ENCODE measurements at places on chromosomes 3 and 15.

DNA sequence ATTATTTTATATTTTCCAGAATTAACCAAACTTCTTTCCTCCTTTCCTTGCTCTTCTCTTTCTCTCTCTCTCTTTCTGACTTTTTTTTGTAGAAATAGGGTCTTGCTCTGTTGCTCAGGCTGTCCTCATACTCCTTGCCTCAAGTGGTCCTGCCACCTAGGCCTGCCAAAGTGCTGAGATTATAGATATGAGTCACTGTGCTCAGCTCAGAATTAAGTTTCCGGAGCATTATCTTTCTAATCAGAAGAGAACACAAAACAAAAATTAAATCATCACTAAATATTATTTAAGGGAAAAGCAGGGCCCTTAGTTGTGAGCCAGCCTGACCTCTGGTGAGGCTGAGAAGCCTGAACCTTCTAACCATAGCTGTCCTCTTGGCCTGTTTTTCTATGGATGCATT, 168.2 kb downstream of the SOX2 start:
- no peak for DNase-seq

DNA sequence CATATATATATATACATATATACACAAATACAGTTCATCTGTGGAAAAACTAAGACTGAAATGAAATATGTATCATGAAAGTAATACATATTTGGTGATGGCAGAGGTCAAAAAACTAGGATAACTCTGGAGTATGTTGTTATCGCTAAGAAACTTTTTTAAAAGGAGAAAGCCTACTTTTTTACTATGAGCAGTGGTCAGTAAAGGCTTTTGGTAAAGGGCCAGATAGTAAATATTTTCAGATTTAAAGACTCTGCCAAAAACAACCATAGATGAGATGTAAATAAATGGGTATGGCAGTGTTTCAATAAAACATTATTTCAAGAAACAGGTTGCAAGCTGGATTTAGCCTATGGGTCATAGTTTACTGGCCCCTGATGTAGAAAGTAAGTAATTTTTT, 93.8 kb upstream of the TGFBR2 start:
- no peak for DNase-seq

DNA sequence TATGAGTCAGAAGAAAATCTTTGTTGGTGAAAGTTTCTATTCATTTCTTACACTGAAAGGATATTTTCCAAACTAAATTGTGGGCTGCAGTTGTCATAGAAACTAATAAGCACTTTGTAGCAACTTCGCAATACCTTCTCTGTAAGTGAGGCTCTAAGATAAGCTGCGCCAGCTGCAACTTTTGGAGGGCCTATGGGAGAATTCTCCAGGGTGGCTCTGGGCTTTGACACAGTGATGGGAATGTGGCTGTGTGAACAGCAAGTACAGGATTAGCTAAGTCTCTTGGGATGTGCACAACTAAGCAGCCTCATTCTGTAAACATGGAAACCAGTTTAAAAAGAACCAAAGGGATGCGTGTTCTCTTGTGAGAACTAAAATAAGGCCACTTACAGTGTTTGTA, 124.6 kb upstream of the SGO1 start:
- peak; percentile 55 for DNase-seq

- no peak for DNase-seq
These were observed 153.9 kb downstream of the P3H2 start for GRCh38 chr3:189966843-189967242.

DNA sequence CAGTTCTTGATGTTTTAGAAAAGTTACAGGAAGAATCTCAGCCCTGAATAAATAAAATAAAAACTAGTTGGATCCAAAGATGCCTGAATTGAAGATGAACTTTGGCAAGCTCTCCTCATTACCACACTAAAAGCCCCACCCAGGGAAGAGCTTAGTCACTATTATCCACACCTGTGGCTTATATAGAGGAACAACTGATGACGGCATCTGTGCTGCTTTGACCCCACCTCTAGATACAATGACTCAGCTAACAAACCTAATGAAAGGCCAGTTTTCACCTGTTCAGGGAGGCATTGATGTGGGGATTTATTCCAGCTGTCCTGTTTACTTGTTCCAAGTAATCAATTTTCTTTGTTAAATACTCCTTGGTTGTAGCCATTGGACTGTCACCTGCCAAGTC, 604.7 kb upstream of the EPHA6 start:
- DNase-seq: no peak

DNA sequence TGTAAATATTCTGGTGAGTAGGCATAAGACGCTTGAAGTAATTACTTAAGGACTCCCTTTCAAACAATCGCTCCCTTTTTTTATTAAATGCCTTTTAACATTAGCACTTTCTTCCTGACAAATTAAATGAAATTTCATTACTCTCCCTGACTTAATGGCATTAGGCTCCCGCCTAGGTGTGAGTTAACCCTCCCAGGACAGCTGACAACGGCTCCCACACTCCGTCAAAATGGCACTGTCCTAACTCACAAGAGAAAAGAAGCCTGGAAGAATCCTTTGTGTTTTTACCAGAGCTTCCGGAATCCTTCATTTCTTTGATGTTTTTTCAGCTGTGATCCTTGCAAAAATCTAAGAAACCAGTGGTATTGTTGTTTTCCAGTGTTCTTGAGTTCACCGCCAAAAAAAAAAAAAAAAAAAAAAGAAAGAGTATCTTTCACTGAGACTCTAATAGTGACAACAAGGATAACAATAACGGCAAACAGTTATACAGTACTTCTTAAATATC, 861.0 kb upstream of the NR2F2 start:
- peak; percentile 76 for DNase-seq

DNA sequence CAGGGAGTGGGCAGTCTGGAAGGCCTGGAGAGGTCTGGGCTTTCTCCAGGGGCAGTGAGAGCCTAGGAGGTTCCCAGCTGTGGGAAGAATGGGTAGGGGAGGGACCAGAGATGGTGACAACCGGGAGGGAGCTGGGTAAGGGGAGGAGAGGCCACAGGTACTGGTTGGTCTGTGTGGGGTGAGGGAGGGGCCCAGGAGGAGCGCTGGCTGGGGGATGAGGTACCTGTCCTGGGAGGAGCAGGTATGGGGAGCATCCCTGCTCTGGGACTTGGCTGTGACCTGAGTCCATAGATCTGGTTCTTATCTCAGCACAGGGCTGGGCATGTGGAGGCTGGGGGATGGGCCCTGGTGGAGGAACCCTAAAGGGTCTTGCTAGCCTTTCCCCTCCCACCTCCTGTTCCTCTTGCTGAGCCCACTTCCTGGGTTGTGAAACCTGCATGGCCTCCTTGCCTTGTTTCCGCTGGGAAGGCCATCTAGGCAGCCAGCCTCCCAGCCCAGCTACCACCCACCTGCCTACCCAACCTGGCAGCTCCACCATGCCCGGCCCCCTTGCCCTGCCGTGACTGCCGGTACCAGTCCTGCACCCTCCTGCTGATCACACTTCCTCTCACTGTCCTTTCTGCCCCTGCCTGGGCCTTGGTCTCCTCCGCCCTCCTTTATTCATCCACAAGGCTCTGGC, 11.0 kb downstream of the PRKCD start:
- no peak for DNase-seq

- no peak for DNase-seq
These were observed 11.0 kb upstream of the PLXNA1 start for GRCh38 chr3:126971891-126972351.

DNA sequence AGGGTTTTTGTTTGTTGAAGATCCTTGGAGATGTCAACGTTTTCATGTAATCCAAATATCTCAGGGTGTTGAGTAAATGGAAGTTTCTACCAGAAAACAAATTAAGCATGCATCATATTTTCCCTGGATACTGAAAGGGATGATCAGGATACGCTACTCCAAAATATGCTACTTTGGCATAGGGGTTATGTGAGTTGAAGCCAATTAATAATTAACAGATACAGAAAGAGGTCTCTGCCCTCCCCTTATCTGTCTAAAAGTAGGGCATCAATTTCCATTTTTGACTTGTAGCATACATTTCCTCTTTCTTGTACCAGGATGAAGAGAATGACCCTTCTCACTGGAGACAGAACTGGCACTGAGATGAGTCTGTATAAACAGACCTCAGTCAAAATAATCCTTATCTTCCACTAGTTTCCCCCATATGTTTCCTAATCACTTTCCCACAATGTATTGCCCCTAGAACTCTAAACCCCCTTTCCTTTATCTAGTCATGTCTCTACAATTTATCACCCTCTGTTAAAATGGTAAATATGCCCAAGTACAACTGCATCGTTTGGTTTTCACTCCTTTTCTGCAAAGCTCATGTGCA, 17.4 kb upstream of the ASB14 start:
- DNase-seq: peak; percentile 4

DNA sequence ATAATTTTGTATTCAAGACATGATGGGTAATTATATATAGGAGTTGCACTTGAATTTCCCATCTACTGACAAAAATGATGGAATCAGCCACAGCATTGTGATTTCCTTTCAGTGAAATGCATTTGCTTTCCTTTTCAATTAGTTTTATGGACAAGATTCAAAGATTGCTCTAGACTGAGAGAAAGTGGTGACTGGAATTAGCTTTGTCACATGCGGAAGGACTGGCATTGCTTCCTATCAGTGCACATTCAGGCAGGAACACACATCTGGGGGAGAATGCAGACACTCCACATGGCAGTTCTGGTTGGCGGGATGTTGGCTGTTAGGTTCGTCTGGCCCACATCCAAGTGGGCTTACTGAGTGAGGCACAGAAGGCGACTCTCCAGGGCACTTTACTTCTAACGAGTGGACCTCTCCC, 399.3 kb upstream of the RGMA start:
- DNase-seq: no peak

DNA sequence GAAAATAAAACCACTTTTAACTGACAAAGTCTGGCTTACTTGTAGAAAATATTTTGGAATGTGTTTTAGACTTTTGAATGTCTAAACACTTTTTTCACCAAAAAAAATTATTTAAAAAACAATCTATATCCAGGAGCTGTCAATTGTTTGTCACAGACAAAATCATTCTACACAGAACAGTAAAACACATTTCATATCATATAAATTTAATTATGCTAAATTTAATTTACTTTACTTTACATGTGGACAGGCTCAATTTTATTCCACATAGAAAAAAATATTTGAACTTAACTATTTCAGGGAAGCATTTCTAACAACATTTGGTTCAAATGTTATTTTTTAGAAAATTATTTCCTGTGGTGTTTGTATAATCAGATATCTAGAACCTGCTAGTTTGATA, 1417.0 kb downstream of the ZPLD1 start:
- no peak for DNase-seq

DNA sequence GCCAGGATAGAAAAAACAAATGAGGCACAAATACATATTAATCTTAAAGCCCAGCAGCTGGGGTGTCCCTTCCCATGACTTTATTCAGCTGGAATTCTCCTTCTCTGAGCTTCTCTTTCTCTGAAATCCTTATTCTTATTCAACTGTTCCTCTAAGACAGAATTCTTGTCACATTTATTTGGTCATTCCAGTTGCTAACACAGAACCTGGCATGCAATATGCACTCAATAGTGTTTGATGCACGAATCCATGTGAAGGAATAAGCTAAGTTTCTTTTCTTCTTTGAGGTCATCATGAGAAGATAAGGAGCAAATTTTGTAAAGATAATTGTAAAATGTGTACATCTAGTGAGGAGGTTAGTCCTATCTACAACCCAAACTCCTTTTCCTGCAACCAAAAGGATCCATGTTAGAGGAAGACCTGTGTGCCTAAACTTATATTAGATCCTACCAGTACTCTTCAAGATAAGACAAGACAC, 154.2 kb upstream of the KCNMB2 start:
- no peak for DNase-seq

- DNase-seq: no peak
These were observed 66.0 kb downstream of the SCAPER start for GRCh38 chr15:76839173-76839572.

DNA sequence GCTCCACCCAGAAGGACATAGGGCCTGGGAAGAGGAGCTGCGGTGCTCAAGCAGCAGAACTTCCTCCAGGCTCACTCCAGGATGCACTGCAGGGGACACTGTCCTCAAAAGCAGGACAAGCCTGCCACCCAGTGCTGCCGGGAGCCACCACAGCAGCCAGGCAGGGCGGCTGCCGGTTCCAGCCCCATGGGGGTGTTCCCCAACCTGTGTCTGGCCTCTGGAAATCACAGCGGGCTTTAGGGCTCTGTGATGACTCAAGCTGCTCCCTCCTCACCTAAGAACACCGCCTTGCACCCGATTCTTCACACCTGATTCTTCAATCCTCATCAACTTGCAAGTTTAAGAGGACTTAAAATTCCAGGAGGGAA, 71.9 kb upstream of the SLC6A11 start:
- DNase-seq: peak; percentile 60

DNA sequence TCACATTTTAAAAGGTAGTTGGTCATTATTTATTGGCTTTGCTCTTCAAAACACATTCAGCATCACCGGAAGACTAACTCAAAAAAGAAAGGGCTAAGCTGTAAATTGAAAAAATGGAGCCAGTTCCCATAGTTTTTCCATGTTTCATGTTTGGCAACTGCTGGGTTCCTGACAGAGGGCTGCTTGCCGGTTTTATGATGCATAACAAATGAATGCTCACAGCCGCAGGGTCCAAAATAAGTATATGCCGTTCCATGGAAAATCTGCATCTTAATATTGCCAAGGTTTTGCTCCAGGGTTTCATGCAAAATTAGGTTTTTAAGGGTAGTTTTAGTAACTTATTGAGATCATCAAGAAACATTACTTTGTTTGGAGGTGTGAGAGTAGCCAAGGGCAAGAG, 15.8 kb downstream of the SLC12A1 start:
- no peak for DNase-seq

DNA sequence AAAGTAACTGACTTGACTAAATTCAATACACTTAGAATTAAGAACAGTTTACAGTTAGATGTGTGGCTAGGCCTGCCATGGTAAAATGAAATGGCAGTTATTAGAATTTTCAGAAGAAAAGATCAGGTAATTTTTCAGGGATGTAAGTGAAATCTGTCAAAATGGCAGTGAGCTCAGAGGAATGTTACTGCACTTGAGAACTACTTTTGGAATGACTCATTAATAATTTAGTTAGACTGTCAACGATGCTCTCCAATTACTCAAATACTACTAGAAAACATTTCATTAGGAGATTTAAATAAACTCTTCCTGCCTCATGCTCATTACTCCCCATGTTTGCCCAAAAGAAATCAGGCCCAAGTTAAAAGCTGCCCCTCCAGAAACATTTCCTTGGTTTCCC, 84.4 kb downstream of the RFTN1 start:
- no peak for DNase-seq

- DNase-seq: no peak
These were observed 339.7 kb upstream of the NR2F2 start for GRCh38 chr15:95990833-95991232.

DNA sequence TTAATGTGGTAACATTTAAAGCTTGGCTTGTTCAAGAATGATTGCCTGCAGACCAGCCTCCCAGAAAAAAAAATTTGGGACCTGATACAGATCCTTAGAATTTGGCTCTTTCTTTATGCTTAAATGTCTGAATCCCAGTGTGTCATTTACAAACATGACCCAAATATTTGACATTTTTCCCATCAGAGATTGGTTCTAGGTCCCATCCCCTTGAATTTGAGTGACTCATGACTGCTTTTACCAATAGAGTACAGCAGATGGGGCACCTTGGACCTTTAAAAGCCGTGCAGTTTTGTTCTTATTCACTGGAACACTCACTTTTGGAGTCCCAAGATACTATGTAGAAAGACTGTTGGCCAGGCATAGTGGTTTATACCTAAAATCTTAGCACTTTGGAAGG, 231.6 kb downstream of the ZIC1 start:
- no peak for DNase-seq

Measured in NCI-H82 (cell line).